GM23338 (cell line): ENCODE measurements at places on chromosomes 4 and X. TPM values are rescaled to one million over a fixed set of nuclear protein-coding genes. Genes with fewer than 3 reads are reported as not detected.

The EPGN gene
- not detected in 2 replicates for total RNA-seq

- H3K36me3 ChIP-seq = no peaks in the 10 kb centered on the region
- peak; percentile 16 for DNase-seq
- no peaks in the 10 kb centered on the region; the same call in 1 of the 2 replicates for H3K4me1 ChIP-seq
- H3K4me3 ChIP-seq = no peak overlapping the region
- H3K27me3 ChIP-seq = no peaks in the 10 kb centered on the region
These were observed 12.4 kb upstream of the DHRSX start for GRCh38 chrX:2513121-2513664.

The LIMCH1 gene
- 1.5 and 4.4 TPM in 2 replicates for total RNA-seq

The GASK1B gene
- not detected in 2 replicates for total RNA-seq

- no peak overlapping the region for H3K27ac ChIP-seq
- H3K4me3 ChIP-seq = no peak overlapping the region
- no peaks in the 10 kb centered on the region for H3K36me3 ChIP-seq
- no peaks in the 10 kb centered on the region for H3K27me3 ChIP-seq
These were observed 17.6 kb upstream of the WAS start for GRCh38 chrX:48665991-48666390.

DNA sequence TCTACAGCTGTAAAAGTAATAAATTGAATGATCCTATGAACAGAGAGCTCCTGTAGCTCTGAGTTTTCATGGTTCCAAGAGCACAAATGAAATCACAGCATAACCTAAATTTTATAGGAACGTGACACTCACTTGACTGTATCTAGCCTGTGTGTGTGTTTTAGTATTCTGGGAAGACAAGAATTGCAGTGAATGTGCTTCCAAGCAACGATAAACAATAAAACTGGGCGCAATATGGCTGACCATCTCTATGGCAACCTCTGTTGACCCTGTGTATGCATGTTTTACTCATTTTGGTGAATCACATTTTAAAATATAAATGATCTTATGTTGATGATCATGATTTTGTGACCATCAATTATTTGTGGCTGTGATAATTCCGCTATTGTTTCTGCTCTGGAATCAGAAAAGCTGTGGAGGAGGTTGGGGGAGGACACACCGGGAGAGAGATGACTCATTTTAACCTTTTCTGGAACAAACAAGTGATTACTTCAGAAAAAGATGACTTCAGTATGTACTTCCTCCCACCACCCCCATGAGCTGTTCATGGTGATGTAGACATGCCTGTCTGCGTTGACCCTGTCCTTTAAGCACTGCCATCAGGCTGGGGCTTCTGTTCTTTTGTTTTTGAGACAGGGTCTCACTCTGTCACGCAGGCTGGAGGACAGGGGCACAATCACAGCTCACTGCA, 31.8 kb downstream of the USP11 start:
- H3K27ac ChIP-seq = no peak overlapping the region
- DNase-seq = no peak

- H3K27ac ChIP-seq = no peak overlapping the region
- H3K27me3 ChIP-seq = no peaks in the 10 kb centered on the region
- no peaks in the 10 kb centered on the region for H3K36me3 ChIP-seq
These were observed 49.4 kb upstream of the GUCY1A1 start for GRCh38 chr4:155617296-155617695.

DNA sequence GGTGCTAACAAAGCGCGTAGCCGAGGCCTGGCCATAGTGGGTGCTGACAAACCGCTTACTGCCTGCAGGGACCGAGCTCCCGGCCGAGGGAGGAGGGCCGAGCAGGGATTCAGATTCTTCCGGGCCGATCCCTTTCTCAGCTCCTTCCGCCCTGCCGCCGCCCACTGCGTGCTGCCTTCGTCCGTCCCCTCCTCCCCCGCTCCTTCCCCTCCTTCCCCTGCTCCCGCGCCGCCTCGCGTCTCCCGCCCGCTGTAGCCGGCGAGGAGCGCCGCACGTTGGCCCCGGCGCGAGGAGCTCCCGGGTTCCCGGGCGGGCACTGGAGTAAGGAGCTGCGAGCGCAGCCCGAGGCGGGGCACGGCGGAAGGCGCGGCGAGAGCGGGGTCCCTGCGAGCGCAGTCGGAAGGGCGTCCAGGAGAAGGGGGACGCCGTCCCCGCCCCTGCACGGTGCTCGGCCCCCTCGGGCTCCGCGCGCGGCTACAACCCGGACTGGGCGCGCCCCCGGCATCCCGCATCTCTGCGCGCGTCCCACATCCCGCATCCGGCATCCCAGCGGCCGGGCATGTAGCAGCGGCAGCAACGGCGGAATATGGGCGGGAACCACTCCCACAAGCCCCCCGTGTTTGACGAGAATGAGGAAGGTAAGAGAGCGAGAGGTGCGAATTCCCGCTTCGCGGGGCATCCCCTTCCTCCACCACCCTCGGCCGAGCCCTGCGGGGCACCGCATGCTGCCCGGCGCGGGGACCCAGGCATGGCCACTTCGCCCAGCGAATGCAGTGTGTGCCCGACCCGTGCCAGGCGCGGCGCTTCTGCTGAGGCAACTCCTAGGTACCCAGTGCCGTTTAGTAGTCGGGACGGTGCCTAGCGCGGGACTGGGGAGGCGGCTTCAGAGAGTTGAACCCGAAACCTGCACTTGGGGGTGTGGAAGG, at the start of gene STK32B:
Gene STK32B, plus strand, starts transcription at position 203 of the 926 bp plus-strand sequence.
- no peak within 1 kb of the TSS for H3K27ac ChIP-seq
- peaks cover 41% of the 10 kb centered on the region for H3K27me3 ChIP-seq
- no peaks in the 10 kb centered on the region for H3K4me1 ChIP-seq
- peak within 1 kb of the TSS; percentile 85 for H3K4me3 ChIP-seq

GRCh38 chrX:55006827-55007621, 6.9 kb downstream of the APEX2 start:
- H3K4me3 ChIP-seq = no peak overlapping the region
- DNase-seq = no peak
- H3K36me3 ChIP-seq = no peaks in the 10 kb centered on the region
- no peaks in the 10 kb centered on the region for H3K27me3 ChIP-seq
- H3K4me1 ChIP-seq = no peaks in the 10 kb centered on the region
